ENCODE measurements at places on chromosomes 12 and 14. TPM values are rescaled to one million over a fixed set of nuclear protein-coding genes. Genes with fewer than 3 reads are reported as not detected.

ENDOU gene
- 0.38 TPM for total RNA-seq

GALNT6 gene
- not detected for total RNA-seq

CLEC4E gene
- not detected for total RNA-seq

- peak; percentile 90 for ATAC-seq
Observed at GRCh38 chr12:24719293-24719721, 229.6 kb downstream of the BCAT1 start.

DNA sequence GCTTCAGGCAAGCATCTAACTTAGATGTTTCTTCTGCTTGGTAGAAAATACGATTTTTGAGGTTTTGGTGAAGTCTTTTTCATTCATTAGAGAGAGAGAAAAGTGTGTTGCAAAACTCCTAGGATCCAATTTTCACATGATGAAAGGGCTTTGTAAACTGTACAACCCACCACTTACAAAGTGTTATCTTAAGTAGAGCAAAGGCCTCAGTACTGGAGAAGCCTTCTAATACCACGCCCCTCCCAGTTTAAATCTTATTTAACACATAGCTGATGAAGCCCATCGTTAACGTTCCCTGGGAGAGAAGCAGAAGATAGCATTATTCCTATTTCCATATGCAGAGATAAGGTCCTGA, 869 bp downstream of the APOLD1 start:
- ATAC-seq, result no peak

DNA sequence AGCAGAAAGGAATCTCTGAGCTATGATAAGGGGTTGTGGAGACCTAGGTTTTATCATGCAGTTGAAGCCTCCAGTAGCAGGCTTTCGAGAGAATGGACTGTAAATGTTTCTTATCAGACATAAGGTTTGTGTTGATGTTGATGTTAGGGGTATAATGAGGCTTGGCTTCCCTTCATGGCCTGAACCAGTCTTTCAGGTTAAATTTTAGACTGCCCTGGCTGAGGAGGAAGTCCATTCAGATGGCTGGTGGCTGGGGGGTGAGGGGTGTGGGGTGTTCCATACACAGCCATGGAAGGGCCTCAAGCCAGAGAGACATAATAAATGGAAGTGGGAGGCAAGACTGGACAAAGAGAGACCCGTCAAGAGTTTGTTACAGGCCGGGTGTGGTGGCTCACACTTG, 65.1 kb downstream of the IRF2BPL start:
- no peak for ATAC-seq

DNA sequence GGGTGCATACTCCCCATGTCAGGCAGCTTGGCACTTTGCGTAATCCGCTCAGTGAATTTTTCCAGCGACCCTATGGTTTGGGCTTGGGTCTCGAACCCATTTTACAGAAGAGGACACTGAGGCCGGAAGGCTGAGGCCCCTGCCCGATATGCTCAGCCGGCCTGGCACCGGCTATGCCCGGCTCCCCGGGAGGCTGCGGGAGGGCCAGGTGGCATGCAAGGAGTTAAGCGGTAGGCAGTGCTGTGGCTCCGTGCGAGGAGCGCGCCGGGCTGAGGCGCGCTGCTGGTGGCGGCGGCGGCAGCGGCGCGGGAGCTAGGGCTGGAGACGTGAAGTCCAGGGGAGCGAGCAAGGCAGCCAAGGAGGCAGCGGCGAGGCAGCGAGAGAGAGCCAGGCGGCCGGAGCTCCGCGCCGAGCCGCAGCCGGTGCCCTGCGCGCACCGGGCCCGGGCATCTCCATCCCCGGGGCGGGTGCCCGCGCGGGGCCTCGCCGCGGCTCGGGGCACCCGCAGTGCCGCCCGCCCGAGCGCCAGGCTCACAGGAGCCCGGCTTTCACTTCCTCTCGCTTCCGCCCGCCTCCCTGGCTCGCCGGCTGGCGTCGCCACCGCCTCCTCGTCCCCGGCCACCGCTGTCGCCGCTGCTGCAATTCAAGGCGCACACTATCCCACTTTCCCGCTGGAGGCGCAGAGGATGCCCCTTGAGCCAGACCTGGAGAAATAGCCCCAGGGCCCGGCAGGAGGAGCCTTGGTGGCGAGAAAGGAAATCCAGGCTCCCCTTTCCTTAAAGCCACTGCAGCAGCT, at the start of gene WSCD2:
Gene WSCD2 (plus strand): TSS at position 272 of the 796 bp plus-strand sequence. CDS start 66,545 bp downstream, outside the sequence.
- ATAC-seq, result peak; percentile 83

DNA sequence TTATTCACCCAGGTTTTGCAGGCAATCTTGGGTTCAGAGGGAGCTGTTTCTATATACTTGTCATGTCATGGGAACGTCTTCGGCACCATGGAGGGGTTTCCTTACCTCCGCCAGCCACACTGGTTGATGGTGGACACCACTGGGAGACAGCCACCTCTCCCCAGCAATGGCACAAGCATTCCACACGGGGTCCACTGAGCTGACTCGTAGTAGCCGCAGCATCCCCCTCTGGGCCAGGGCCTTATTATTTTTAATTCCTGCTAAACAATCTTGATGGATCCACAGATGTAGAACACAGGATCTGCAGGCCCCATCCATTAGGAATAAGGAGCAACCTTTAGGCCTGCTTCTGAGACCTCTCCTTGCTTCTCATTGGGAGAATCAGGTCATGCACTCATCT, 132.9 kb downstream of the DICER1 start:
- no peak for ATAC-seq

- no peak for ATAC-seq
Observed at GRCh38 chr12:14643251-14643650, 53.1 kb downstream of the GUCY2C start.

DNA sequence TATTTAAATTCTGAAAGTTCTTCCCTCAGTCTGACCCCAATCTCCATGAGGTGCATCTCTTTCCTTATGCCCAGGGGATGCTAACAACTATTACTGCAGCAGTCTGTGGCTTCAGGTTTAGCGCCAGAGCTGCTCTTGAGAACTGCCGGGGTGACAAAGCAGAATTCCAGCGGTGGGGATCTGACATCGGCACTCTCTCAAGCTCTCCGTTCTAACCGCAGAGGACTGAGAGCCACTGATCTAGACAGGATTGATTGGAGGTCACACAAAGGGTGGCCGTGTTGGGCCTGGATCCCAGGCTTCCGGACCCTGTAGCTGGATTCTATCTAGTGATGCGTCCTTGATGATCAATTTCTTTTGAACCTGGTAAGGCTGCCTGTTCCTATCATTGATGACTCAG, 155.6 kb upstream of the TMEM132C start:
- no peak for ATAC-seq
